ENCODE measurements at places on chromosomes 7 and 10. TPM values are rescaled to one million over a fixed set of nuclear protein-coding genes. Genes with fewer than 3 reads are reported as not detected.

Gene WBP1L
- total RNA-seq: 80.5 TPM

Gene CCDC146
- 27.0 TPM for total RNA-seq

Gene DTX2
- 11.1 TPM for total RNA-seq

Gene GPR158
- total RNA-seq: 4.9 TPM

Gene PPIA
- 863 TPM for total RNA-seq

Gene GPR37
- 66.9 TPM for total RNA-seq

Gene HOXA6
- not detected for total RNA-seq

Gene ZNRF2
- 35.3 TPM for total RNA-seq

Gene ITIH5
- total RNA-seq: 49.9 TPM

Gene ADIRF
- total RNA-seq: 10.1 TPM

Gene CALHM3
- not detected for total RNA-seq

Gene OR6B1
- total RNA-seq: not detected

Gene APBB1IP
- 2.9 TPM for total RNA-seq

Gene PLA2G12B
- not detected for total RNA-seq

Gene PARD3
- total RNA-seq: 86.4 TPM

Gene TNS3
- 74.2 TPM for total RNA-seq

Gene CALML5
- total RNA-seq: 3.3 TPM

Gene GJD4
- not detected for total RNA-seq

Gene NOS3
- total RNA-seq: 7.9 TPM

Data from camera-type eye (tissue), 1 donor.